ENCODE measurements at places on chromosomes 3 and 15.

GRCh38 chr3:175325440-175325839 is 466.3 kb downstream of the NAALADL2 start:
- no peak for DNase-seq

DNA sequence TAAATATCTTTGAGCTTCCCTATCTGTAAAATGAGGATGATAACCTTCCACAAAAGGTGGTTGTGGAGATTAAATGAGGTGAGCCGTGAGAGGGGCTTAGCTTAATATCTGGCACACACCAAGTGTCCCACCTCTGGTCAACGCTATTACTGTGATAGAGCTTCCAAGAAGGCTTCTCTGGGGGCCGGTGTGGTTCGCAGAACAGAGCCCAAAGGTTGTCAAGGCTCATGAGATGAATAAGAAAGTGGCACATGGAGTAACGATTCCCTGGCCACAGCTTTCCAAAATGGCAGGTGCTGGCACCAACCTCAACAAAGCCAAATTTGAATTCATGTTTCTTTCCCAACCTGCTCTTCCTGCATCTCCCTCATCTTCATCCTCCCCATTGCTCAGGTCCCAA is 10.4 kb downstream of the KY start:
- no peak for DNase-seq

GRCh38 chr3:174125267-174125824 is 727.8 kb downstream of the NLGN1 start:
- no peak for DNase-seq

- no peak for DNase-seq
Measured at GRCh38 chr15:68639926-68640600, 61.3 kb downstream of the CORO2B start.

GRCh38 chr15:101445562-101446517 is 43.7 kb downstream of the PCSK6 start:
- no peak for DNase-seq

DNA sequence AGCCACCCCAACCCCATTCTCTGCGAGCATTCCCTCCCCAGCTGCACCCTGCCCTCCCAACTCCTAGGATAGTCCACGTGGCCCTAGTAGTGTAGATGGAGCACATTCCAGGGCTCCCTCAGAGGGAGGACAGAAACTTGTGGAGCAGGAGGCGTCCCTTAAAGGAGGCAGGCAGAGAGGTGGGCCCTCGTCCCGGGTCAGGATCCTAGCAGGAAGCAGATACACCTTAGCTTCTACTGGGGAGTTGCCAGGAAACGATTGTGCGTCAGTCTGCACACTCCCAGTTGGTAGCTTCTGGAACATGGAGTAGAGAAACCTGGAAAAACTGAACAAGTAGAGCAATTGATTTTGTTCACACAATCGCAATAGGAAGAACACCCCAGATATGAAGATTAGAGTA is 43.9 kb upstream of the KLHL25 start:
- no peak for DNase-seq

GRCh38 chr15:68485721-68486360 is 53.9 kb upstream of the ITGA11 start:
- no peak for DNase-seq

- DNase-seq = no peak
Measured at GRCh38 chr15:73766598-73766997, 13.4 kb upstream of the INSYN1 start.

GRCh38 chr3:52005571-52005986 is 9.9 kb upstream of the RPL29 start:
- no peak for DNase-seq

DNA sequence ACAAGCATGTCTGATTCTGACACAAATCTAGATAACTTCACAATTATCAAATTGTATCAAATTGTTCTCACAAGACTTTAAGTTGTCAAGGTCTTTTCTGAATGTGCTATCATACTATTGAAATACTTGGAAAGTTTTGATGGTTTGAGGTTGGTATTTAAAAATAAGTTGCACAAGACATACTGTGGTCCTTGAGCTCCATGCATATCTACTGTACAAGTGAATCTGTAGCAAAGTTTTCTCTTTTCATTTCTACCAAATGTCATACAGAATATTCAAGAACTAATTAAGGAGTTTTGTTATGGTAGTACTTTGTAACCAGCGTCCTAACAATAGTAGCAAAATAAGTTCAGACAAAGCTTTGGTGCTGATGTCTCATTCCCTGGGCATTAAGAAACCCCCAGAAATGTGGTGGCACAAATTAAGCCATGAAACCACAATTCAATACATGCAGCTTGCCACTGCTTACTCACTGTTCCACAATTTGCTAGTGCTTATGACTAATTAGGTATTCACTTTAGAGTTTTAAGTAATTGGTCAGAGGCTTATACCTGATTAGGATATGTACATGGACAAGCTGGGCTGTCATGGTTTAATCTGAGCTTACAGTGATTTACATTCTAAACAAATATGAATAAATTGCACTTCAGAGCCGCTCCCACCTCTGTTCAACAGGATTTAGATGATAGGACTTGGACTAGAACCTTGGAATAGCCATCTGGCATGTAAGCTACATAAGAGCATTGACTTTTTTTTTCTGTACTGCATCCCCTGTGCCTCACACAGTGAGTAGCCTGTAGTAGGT is 8.8 kb downstream of the TBC1D23 start:
- peak; percentile 93 for DNase-seq

DNA sequence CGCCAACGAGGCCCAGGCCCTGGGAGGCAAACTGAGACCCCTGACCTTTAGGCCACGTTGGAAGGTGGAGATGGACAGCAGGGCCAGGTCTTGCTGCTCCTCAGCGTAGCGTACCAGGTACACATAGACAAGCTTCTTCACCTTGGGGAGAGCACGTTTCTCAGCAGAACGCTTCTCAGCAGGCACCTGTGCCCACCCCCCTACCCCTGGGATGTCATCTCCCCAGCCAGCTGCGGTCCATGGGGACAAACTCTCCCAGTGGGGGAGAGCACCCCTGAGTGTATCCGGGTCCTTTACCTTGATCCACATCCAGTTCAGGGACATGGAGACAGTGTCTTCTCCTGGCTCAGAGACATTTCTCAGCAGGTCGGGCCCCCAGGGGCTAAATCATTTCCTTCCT is 21.0 kb downstream of the AP3B2 start:
- no peak for DNase-seq

- DNase-seq = no peak
Measured at GRCh38 chr3:140292170-140292569, 357.2 kb downstream of the CLSTN2 start.

- no peak for DNase-seq
Measured at GRCh38 chr3:168102735-168103410, 7.1 kb upstream of the GOLIM4 start.

GRCh38 chr3:148319161-148319915 is 378.4 kb upstream of the AGTR1 start:
- peak; percentile 60 for DNase-seq

DNA sequence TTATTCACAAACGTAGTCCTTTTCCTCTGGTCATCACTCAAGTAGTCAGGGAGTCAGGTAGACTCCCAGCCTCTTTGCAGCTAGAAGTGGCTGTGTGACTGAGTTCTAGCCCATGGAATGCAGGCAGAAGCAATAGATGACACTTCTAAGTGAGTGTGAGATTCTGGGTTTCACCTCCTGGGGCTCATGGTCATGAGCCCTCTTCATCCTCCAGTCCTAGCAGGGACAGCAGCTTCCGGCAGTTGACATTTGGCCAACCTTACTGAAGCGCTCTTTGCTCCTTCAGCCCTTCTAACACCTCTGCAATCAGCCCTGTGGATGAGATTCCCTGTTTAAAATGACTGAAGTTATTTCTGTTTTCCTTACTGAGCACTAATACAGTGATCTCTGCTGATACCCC is 21.8 kb downstream of the SLC12A8 start:
- no peak for DNase-seq

- no peak for DNase-seq
Measured at GRCh38 chr3:134060561-134061385, 31.0 kb upstream of the SLCO2A1 start.

DNA sequence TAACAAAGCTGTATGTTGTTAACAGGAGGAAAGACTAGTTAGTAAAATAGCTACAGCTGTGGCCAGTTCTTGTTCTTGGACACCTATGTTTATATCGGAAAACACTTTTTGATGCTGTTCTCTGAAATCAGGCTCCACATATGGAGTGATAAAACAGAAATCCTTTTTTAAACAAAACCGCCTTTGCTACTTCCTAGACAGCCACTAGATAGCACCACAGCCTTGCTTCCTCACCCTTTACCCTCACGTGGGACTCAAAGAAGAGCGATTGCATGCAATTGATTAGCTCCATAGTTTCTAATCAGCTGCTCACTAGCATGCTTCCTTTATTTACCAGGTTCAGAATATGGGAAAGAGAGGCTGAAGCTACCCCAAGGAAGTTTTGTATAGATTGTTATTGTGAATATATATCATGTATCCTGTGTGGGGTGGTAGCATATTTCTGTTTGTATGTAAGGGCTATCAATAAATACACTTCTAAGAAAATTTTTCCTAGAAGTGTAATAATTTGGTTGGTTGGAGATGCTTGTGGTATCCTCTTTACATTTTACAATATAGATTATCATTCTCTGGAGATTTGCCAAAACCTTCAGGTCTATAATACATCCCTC is 4.3 kb upstream of the MTFMT start:
- DNase-seq = no peak

DNA sequence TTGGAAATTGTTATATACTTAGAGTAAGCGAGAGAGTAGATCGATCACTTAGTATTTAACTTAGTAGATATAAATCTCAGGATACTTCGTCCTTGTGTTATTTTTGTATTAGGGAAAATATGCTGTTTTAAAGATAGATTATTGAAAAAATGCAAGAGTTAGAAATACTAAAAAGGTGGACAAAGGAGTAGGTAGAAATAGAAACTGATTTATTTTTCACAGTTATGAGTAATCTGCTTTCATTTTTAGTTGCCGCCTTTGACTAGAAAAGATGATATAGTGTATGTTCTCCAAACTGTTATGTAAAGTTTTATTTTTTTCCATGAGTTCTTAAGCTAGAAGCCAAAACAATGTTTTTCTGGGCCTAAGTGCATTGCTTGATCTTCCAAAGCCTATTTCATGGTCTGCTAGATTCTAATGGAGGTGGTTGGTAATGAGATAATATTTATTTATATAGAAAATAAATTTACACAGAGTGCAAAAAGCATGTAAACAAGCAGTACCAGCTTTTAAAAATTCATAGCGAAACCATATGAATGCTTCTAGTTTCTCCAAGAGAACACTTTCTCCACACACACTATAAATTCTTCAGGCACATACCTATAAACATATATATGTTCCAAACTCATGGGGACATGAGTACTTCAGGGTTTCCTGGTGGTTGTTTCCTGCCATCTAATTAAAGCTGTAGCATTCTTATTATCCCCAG is 61.1 kb downstream of the DIPK2A start:
- DNase-seq = no peak

DNA sequence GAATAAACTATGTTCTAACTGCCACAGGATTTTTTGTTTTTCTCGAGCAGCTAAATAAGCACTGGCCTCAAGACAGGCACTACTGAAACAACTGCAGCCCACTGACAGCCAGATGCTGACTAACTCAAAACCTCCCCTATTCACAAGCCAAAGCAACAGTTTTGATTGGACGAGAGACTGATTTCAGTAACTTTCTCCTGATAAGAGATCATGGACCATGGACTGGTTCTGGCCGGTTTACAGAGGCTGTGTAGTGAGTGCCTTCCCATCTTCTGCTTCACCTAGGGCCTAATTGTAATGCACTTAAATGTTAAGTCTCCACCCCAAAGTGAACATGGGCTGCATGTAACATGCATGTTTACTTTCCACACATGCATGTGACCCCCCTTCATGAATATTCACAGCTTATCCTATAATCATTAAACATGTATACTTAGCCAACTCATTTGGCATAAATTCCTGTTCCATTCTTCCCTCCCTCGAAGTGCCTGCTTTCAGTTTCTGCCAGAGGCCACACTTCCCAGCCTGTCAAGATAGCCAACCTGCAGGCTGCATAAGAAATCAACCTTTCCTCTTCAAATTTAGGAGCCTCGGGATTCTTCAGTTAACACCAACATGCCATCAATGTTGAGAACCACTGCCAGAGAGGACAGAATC is 108.2 kb downstream of the ULK4 start:
- no peak for DNase-seq

GRCh38 chr3:43894176-43895049 is 203.7 kb downstream of the ABHD5 start:
- no peak for DNase-seq

DNA sequence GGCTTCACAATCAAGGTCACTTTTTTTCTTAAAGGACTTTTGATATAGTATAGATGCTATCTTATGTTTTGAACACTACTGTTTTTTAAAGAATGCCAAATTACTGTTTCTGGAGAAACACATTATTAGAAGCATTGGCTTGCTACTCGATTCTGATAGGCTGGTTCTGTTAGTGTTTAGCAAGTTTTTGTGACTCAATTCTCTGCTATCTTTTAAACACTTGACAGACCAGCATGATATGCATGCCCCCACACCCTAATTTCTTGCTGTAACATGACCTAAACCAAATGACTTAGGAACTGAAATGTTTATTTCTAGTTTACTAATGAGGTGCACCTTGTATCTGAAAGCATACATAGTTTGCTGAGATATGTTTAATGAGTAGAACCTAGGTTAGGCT is 5.5 kb upstream of the IL20RB start:
- DNase-seq = no peak

GRCh38 chr3:58672451-58672850 is 5.9 kb upstream of the FAM3D start:
- no peak for DNase-seq

- no peak for DNase-seq
Measured at GRCh38 chr3:72510247-72510646, 338.0 kb downstream of the SHQ1 start.

GRCh38 chr3:63807961-63808565 is 11.0 kb upstream of the C3orf49 start:
- no peak for DNase-seq

DNA sequence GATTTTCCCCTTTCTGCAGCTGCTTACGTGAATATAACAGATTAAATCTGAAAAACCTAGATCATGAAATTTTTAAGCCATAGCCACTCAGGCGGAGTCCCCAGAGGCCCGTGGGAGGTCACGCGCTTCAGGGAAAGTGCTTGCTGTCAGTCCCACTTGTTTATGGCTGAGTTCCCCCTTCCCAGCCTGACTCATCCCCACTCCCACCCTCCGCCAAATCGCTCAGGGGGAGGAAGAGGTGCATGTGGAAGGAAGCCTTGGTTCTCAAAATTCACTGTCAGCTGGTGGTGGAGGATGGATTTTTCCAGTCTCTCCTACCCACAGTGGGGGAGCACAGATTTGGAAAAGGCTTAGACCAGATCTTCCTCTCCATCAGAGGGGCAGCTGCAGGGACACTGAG is 67.4 kb downstream of the CORO2B start:
- DNase-seq = no peak

GRCh38 chr3:11236588-11237461 is 35.4 kb upstream of the ATG7 start:
- no peak for DNase-seq

- no peak for DNase-seq
Measured at GRCh38 chr3:24017305-24017704, 72.2 kb downstream of the NR1D2 start.

- DNase-seq = no peak
Measured at GRCh38 chr3:178504128-178504527, 32.1 kb upstream of the KCNMB2 start.

Data from AG04449 (cell line).